NCI-H460 (cell line): ENCODE measurements at places on chromosomes 4 and X.

DNA sequence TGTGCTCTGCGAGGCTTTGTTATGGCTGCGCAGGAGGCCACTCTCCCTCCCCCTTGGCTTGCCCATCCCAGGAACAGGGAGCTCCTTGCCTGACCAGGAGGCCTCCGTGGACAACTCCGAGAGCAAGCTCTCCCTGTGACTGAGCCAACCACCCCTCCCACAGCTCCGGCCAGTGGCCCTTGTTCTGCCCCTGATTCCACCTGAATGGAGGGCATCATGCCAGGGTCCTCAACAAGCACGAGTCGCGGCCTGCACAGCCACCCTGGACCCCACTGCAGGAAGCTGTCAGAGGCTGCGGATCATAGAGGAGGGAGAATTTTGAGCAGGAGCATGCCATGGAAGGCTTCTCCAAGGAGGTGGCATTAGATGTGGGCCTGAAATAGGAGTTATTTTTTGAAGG, 44.8 kb upstream of the GRPEL1 start:
- DNase-seq = no peak

- no peak for DNase-seq
Measured at GRCh38 chr4:147749811-147750321, 18.0 kb downstream of the ARHGAP10 start.

- no peak for DNase-seq
Measured at GRCh38 chrX:63784902-63785707, at the start of gene ARHGEF9. TSS of gene ARHGEF9 (minus strand) at chrX:63785214. CDS start at chrX:63785145, 69 bp downstream.

DNA sequence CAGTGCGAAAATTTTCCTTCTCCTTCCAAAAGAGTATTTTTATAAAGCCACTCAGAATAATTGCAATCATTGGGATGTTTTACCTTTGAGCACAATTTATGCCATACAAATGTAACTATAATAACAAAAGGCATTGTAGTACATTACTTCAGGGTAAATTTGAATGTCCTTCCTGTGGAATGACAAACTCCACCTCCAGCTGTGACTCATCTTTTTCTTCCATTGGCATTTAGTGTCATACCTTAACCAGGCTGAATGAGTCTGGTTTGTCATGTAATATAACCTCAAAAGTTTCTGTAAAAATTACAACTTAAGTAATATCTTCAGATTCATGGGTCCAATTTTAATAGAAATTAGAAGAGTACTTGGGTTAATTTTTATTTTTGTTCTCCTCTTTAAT, 93.3 kb downstream of the TMEM47 start:
- DNase-seq = no peak

DNA sequence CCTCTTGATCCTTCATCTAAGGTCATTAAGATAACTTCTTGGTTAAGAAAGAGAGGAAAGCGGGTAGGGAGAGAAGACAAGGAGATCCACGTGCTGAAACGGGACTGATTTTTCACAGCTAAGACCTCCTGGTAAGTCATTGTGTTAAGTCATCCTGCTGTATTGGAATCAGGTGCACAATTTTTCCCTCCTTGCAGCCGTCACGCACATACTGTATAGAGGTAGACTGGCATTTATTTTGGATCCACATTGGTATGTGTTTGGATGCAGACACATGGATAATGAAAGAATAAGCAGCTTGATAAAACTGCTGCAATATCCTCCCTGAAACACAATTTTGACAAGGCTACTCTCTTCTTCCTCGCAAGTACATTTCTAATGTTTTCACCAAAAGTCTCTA, 60.1 kb upstream of the NAP1L5 start:
- DNase-seq = no peak

GRCh38 chr4:110503270-110504083, 27.5 kb downstream of the ENPEP start:
- DNase-seq = no peak

GRCh38 chr4:170853422-170854021, 763.8 kb upstream of the AADAT start:
- DNase-seq = peak; percentile 31

GRCh38 chr4:170425521-170426143, 335.9 kb upstream of the AADAT start:
- no peak for DNase-seq

GRCh38 chr4:152700151-152700550, 20.4 kb upstream of the TMEM154 start:
- DNase-seq = no peak

DNA sequence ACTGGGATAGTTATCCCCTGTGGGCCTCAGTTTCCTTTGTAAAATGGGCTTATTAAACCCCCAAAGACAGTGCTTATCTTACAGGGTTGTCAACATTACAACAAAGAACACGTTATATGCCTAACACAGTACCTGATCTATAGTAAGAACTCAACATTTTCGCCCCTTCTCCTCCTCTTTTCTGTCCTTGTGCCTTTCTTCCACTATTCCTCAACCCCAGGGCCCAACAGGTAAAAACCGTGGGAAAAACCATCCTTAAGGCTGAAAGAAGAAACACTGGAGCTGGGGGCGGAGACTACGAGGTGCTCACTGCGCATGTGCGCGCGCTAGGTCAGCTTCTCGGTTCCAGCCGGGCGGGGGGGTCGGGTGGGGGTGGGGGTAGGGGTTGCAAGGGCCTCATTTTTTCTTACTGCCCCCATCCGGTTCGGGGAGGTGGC, 426 bp upstream of the XIAP start:
- DNase-seq = no peak

GRCh38 chr4:17055788-17056187, 157.3 kb upstream of the LDB2 start:
- DNase-seq = no peak
